ENCODE measurements at places on chromosomes 12 and 14. TPM values are rescaled to one million over a fixed set of nuclear protein-coding genes. Genes with fewer than 3 reads are reported as not detected.

The TAS2R7 gene
- total RNA-seq, result not detected

The ARID2 gene
- total RNA-seq, result 52.3 TPM

The MAP4K5 gene
- total RNA-seq, result 28.6 TPM

The SETD1B gene
- total RNA-seq, result 30.0 TPM

The NANOG gene
- not detected for total RNA-seq

The PDZRN4 gene
- not detected for total RNA-seq

The PARPBP gene
- total RNA-seq, result 32.2 TPM

The JDP2 gene
- 1.4 TPM for total RNA-seq

The ACSM4 gene
- total RNA-seq, result not detected

The NRL gene
- 2.8 TPM for total RNA-seq

The DNAJC22 gene
- not detected for total RNA-seq

The RASSF9 gene
- total RNA-seq, result not detected

The CRIP1 gene
- 613 TPM for total RNA-seq

The CHPT1 gene
- total RNA-seq, result 13.1 TPM

The CPNE6 gene
- 0.10 TPM for total RNA-seq

The A2ML1 gene
- total RNA-seq, result not detected

The REP15 gene
- total RNA-seq, result 0.42 TPM

The PRB2 gene
- not detected for total RNA-seq

The OTUB2 gene
- 1.4 TPM for total RNA-seq

The NPFF gene
- total RNA-seq, result not detected

The HOXC12 gene
- total RNA-seq, result not detected

The PRB4 gene
- not detected for total RNA-seq

The SRSF9 gene
- 219 TPM for total RNA-seq

The KRT8 gene
- not detected for total RNA-seq

The SYT1 gene
- not detected for total RNA-seq

The CAPZA3 gene
- not detected for total RNA-seq

The RND1 gene
- 1.4 TPM for total RNA-seq

The BMAL2 gene
- 17.9 TPM for total RNA-seq

The ARHGEF40 gene
- total RNA-seq, result 0.53 TPM

The ASB2 gene
- total RNA-seq, result 17.0 TPM

The SMIM41 gene
- not detected for total RNA-seq

The CLEC4D gene
- not detected for total RNA-seq

The SLC22A17 gene
- 0.94 TPM for total RNA-seq

The HCAR1 gene
- 0.08 TPM for total RNA-seq

The GALNT9 gene
- not detected for total RNA-seq

The MYF6 gene
- not detected for total RNA-seq

The SGPP1 gene
- 18.2 TPM for total RNA-seq

The TSHR gene
- not detected for total RNA-seq

The ZNF891 gene
- total RNA-seq, result 1.9 TPM

The NGB gene
- not detected for total RNA-seq

The PRIMA1 gene
- total RNA-seq, result not detected

The PPP1R36 gene
- total RNA-seq, result 0.47 TPM

The KCNH3 gene
- total RNA-seq, result 5.1 TPM

The KIF26A gene
- total RNA-seq, result 0.26 TPM

The SIX1 gene
- not detected for total RNA-seq

The GLS2 gene
- 1.1 TPM for total RNA-seq

The ETFBKMT gene
- 1.0 TPM for total RNA-seq

The MYL6 gene
- 1,527 TPM for total RNA-seq

The CLEC14A gene
- not detected for total RNA-seq

The RFX4 gene
- not detected for total RNA-seq

The SCN8A gene
- total RNA-seq, result 1.4 TPM

Data from activated CD8-positive, alpha-beta T cell treated with anti-CD3 and anti-CD28 coated beads, Interleukin-2, amount 10 ng/mL, durations not matched to agents 7 days and 5 days (primary cell).